ENCODE measurements at places on chromosomes 16 and 17.

DNA sequence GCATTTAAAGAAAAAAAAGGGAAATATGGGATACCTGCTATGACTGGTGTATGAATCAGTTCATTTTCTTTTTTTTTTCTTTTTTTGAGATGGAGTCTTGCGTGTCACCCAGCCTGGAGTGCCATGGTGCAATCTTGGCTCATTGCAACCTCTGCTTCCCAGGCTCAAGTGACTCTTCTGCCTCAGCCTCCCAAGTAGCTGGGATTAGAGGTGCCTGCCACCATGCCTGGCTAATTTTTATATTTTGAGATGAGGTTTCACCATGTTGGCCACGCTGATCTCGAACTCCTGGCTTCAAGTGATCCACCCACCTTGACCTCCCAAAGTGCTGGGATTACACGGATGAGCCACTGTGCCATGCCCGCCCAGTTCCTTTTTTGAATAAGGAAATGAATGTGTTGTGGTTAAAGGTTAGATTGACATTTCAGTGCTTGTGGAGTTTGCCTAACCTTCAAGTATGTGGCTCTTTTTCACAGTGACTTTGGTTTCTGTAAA is 7.7 kb downstream of the HAPSTR1 start:
- no peak for DNase-seq

DNA sequence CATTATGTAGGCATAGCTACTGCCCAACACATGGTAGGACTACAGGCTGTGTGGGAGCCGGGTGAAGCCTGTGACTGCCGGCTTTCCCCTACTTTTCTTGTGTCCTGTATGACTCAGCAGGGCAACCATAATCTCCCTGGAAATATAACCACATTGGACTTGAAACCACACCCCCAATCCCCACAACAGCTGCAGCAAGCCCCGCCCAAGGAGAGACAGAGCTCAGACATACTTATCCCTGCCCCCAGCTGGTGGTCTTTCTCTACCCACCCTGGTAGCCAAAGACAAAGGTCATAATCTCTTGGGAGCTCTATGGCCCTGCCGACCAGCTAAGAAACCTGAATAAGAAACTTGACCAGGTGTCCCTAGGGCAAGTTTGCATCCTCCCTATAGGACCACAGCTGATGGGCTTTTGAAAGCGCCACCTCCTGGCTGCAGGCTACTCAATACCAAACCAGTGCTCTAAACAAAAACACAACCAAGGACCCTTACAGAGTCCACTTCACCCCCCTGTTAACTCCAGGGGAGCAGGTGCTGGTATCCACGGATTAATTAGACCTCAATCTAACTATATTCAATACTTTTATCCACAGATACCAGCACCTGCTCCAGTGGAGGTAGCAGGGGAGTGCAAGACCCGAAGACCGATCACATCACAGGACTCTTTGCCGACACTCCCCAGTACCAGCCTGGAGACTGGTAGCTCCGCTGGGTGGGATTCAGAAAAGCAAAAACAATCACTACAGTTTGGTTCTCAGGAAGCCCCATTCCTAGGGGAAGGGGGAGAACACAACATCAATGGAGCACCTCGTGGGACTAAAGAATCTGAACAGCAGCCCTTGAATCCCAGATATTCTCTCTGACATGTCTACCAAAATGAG is 91.2 kb downstream of the IRX5 start:
- DNase-seq, result peak; percentile 9

GRCh38 chr16:86881861-86882273 is 303.5 kb downstream of the FOXL1 start:
- DNase-seq, result no peak

- DNase-seq, result no peak
These were observed 71.6 kb downstream of the GSG1L start for GRCh38 chr16:27991876-27992275.

GRCh38 chr17:2172077-2172851 is 117.4 kb downstream of the HIC1 start:
- no peak for DNase-seq

DNA sequence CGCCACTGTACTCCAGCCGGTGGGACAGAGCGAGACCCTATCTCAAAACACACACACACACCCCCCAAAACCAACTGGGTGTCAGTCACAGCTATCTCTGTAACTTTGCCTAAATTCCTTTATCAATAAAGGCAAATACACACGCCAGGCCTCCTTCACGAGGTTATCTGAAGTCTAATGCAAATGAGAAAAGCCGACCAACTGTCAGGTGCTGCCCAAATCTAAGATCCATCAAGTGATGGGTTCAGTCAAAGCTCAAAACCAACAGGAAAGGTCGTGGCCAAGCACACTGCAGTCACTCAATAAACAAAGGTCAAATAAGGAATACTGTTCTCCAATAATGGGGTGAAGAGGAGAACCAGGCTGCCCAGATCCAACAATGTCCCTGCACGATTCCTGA is 1.1 kb downstream of the ANKFY1 start:
- DNase-seq, result no peak

DNA sequence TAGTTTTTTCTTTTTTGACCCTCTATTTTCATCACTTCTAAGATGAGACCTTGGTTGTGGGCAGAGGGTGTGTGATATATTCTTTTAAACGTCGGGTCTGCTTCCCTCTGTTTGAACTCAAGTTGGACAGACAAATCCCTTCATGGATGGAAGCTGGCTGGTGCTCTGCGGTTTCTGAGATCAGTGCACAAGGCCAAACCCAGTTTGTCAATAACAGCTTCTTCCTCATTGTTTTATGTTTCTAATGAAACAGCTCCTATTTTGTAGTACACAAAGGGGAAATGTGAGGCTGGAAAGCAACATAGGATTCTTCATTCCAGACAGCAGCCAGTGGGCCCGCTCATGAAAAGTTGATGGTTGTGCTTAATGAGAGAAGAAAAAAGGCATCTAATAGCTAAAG is 159.6 kb downstream of the PRKCA start:
- DNase-seq, result no peak

DNA sequence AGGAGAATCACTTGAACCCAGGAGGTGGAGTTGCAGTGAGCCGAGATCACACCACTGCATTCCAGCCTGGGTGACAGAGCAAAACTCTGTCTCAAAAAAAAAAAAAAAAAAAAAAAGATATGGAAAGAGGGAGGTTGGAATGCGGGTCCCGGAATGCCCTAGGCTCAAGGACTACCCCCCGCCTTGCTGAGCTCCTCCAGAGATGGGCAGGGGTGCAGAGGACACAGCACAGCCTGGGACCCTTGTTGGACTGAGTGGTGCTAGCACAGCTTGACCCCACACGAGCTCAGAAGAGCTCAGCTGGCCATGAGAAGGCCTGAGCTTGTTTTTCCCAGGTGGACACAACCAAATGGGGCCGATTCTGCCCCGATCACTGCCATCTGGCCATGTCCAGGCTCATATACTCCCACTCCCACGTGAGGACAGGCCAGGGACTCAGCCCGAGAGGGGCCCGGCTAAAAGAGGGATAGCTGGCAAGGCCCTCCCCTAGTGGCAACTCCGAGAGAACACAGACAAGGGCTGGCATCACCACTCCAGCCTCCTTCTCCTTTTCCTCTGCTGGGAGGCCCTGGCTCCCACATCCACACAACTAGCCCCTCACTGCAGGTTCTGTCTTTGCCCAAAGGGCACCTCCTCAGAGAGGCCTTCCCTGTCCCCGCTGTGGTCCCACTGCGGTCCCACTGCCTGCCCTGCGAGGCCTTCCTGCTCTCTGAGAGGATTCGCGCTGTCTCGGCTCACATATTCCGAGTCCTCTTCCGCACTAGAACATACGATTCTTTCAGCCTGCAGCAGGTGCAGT is 11.0 kb downstream of the SGCA start:
- no peak for DNase-seq

- DNase-seq, result no peak
These were observed 4.0 kb upstream of the PERCC1 start for GRCh38 chr16:1426734-1427471.

GRCh38 chr16:6484081-6484480 is 848.6 kb upstream of the RBFOX1 start:
- no peak for DNase-seq

DNA sequence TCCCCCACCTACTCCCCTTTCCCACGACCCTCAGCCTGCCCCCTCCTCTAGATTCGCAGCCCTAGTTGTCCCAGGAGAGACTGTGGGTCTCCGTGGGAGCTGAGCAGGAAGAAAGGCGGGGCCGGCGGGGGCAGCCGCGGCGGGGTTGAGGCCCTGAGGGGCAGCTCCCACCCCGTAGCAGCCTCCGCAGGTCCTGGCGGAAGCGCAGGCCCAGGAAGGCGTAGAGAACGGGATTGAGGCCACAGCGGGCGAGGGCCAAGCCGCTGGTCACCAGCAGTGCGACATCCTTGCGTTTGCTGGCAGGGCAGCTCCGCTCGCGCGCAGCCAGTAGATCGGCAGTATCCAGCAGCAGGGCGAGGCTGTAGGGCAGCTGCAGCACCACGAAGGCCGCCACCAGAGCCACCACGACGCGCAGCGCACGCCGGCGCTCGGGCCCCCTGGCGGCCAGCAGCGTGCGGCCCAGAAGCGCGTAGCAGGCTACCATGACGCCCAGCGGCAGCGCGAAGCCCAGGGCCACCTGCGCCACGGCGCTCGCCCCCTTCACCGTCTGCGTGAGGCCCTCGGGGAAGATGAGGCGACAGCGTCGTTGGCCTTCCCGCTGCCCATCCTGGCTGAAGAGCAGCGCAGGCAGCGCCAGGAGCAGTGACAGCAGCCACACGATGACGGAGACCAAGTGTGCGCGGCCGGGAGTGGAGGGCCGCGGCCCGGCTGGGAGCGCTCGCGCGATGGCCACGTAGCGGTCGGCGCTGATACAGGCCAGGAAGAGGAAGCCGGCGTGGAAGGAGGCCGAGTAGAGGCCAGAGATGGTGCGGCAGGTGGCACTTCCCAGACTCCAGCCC is 1.9 kb downstream of the CCR10 start:
- DNase-seq, result no peak

DNA sequence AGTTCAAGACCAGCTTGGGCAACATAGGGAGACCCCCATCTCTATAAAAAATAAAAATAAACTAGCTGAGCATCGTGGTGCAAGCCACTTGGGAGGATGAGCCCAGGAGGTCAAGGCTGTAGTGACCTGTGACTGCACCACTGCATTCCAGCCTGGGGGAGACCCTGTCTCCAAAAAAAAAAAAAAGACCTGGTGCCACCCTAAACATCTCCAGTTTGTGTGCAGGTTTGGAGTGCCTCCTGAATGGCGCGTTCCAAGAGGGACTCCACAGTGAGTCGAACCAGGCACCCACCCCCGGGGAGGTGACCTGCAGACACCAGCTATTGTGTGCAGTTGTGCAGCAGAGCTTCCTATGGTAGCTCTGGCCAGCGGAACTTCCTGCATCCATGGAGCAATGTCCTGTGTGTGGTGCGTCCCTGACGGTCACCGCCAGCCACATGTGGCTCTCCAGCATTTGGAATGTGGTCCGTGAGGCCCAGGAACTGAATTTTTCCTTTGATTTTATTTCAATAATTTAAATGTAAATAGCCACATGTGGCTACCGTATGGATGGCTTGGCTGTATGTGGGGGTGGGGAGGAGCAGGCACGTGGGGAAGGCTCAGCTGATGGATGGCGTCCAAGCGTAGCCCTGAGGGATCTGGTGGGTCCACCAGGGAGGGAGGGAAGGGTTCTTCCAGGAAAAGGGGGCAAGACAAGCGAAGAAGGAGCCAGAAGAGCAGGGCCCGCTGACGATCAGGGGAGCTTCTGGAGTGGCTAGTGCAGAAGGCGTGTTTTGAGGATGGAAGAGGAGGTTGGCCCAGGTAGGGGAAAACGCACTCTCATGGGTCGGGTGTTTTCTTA is 107.1 kb upstream of the GSE1 start:
- no peak for DNase-seq

GRCh38 chr17:43846221-43846712 is 709 bp upstream of the CD300LG start:
- peak; percentile 42 for DNase-seq

- no peak for DNase-seq
These were observed 181.4 kb downstream of the MAF start for GRCh38 chr16:79419148-79419547.

DNA sequence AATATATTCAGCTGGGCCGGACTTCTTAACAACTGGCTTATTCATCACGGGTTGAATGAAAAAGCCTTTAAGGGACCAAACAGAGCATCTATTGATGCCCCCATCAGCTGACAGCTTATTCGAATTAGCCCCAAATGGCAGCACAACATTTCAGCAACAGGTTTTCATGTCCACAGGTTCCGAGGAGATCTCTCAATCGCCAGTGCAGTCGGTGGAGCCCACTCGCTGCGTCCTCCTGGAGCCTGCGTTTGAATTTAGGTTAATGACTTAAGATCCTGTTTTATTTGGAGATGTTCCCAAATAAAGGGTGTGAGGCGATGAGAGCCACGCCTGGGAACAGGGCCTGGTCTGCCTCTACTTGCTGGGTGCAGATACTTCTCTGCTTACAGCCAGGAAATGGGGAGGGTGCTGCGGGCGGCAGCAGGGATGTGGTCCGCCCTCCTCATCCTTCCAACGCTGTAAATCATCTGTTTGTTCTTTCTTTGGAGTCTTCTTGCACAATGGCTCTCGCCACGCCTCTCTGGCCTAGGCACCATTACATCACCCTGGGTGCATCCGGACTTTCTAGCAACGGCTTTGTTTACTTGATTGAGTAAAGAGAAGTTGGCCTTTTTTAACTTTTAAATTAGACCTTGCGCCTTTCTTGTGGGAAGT is 22.6 kb downstream of the NDE1 start:
- no peak for DNase-seq

GRCh38 chr16:62969711-62970318 is 933.6 kb upstream of the CDH8 start:
- no peak for DNase-seq

DNA sequence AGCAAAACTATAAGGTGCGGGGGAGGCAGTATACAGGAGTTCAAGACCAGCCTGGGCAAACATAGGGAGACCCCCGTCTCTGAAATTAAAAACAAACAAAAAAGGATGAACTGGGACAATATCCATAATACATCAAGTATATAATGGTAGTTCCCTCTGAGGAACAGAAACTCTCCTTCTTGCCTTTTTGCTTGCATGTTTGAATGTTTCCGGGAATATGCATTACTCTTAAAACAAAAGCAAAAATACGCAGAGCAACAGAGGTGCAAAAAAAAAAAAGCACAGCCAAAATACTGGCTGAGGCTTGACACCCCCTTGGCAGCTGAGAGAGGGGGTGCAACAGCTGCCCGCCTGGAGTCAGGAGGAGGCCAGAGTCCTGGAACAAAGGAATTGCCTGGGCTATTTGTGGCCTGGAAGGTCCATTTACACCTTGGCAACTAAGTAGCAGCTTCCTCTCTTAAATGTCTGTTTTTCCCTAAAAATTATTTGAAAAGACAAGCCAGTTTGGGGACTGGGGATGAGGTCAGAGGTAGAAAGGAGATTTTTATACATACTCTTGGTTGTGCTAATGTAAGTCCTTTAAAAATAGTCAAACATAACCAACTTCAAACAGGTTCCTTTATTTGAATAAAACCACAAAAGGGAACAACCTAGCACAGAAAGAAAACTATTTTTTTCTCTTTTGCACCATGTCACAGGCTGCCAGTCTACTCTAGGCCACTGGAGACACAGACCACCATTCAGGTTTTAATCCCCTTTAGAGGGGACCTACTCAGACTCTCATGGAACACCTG is 19.5 kb downstream of the USP7 start:
- DNase-seq, result no peak

DNA sequence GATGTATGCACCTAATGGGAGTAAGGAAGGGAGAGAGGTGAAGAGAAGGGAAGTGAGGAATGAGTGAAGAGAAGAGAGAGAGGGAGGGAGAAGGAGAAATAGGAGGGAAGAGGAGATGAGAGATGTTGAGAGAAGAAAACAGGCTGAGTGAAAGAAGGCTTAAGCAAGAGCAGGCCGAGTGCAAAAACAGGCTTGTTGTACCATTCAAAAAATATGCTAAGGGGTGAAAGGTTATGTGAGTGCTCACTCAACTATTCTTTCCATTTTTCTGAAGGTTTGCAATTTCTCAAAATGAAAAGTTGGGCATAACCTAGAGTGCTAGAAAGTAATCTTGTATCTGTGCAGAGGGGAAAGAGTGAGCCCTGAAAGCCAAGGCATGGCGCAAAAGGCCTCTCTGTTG is 22.9 kb downstream of the RPGRIP1L start:
- no peak for DNase-seq

Measured in CMK (cell line).